Caco-2 (cell line): ENCODE measurements at places on chromosomes 7 and 10. TPM values are rescaled to one million over a fixed set of nuclear protein-coding genes. Genes with fewer than 3 reads are reported as not detected.

GRCh38 chr7:103632972-103633371, 187.0 kb upstream of the SLC26A5 start:
- no peaks in the 10 kb centered on the region for H3K36me3 ChIP-seq
- no peaks in the 10 kb centered on the region for H3K27me3 ChIP-seq
- H3K4me1 ChIP-seq = no peaks in the 10 kb centered on the region
- no peak for DNase-seq
- H3K4me3 ChIP-seq = no peak overlapping the region
- H3K27ac ChIP-seq = no peak overlapping the region

DNA sequence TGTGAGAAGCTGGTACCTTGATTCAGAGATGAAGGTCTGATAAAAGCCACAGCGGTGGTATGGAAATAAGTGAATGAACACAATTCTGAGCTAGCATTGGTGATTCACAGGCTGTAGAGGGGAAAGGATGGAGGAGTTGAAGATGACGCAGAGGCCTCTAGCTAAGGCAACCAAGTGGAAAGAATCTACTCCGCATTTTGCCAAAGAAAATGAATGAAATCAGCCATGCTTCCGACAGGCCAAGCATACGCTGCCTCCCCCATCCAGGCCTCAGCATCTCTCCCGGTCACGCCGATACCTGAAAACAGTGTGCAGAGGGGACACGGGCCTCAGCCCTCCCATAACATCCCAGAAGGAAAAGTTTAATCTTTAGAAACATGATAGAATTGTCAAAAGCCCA, 124.3 kb upstream of the UNC5B start:
- H3K27me3 ChIP-seq = no peaks in the 10 kb centered on the region
- H3K4me3 ChIP-seq = no peak overlapping the region
- H3K4me1 ChIP-seq = no peaks in the 10 kb centered on the region
- DNase-seq = no peak
- no peaks in the 10 kb centered on the region for H3K36me3 ChIP-seq

DNA sequence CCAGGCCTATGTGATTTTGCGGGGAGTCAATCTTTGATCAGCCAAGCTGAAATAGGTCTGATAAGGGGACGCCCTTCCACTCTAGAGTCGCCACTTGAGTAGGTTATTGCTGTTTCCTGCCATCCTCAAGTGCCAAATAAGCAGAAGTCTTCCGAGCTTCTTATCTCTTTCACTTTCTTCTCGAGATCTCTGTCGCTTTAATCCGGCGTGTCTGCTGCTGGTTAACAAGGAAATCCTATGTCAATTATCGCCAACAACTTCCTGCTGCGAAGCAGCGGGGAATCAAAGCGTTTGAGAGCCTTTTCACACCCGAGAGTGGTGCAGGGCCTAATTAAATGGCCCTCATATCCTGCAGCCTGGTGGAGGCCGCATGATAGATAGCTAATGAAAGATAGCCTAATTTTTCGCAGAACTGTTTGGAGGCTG, 215.9 kb downstream of the RAB11FIP2 start:
- no peaks in the 10 kb centered on the region for H3K4me1 ChIP-seq
- no peaks in the 10 kb centered on the region for H3K36me3 ChIP-seq
- H3K4me3 ChIP-seq = no peak overlapping the region
- no peaks in the 10 kb centered on the region for H3K27me3 ChIP-seq
- H3K27ac ChIP-seq = no peak overlapping the region

MACC1 gene
- 87.7 and 96.7 TPM in 2 replicates for total RNA-seq

OGDHL gene
- 21.4 and 23.9 TPM in 2 replicates for total RNA-seq

EEPD1 gene
- total RNA-seq = 1.8 and 2.1 TPM in 2 replicates
